ENCODE measurements at places on chromosomes 4 and X.

DNA sequence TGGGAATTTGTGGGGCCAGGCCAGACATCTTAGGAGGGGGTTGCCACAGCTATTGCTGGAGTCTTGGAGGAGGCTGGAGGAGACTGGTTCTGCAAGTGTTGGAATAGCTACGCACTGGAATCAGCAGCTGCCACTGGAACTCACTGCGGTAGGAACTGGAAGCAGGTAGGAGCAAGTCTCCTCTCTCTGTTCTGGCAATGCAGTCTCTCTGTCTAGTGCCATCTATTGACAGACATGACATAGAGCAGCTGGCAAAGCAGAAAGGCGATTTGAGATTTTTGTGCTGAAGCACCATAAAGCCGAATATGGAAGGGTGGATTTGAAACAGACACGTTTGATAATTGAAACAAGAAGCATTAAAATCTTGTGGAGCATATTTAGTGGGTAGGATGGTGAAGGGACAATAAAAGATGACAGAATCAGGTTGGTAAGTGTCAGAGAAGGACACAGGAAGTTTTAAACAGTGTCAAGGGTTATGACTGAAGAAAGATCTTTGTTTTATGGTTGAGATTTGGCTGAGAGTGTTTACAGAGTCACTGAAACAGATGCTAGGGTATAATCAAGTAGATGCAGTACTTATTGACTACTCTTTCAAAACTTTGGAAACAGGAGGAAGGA is 23.5 kb upstream of the SYNPO2 start:
- DNase-seq: no peak

DNA sequence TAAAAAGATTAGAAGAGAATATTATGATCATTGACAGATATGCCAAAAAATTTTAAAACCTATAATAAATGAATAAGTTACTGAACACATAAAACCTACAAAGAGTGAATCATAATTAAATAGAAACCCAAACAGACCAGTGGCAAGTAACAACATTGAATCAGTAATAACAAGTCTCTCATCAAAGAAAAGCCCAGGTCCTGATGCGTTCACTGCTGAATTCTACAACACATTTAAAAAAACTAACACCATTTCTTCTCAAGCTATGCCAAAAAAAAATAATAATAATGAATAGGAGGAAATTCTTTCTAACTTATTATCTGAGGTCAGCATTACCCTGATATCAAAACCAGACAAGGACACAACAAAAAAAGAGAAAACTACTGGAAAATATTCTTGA is 30.6 kb downstream of the ACTRT1 start:
- DNase-seq: no peak

- no peak for DNase-seq
Observed at GRCh38 chrX:134883137-134883700, 107.6 kb upstream of the SMIM10 start.

DNA sequence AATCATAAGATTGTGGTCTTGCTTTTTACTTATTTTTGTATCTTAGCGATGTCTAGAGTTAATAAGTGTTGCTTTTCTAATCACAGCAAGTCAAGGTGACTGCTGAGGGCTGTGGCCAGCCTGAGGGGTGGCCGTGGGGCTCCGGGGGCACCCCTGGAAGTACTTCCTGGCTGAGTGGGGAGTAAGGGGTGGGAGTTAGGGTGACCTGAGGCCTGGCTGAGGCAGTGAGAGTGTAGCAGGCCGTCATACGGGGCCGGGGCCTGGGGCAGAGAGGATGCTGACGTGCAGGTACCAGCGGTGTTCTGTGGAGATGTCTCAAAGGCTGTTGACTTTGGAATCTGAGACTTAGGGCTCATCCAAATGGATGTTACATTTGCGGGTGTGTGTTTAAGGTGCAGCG is 29.3 kb downstream of the PIGG start:
- DNase-seq: no peak

Data from stimulated activated CD4-positive, alpha-beta T cell treated with anti-CD3 and anti-CD28 coated beads, Interleukin-4, amount 100 ng/mL, for 4 hours (primary cell).